CD8-positive, alpha-beta memory T cell (primary cell): ENCODE measurements at places on chromosomes 1 and 21.

GRCh38 chr1:55700359-55701130 is 485.4 kb upstream of the USP24 start:
- DNase-seq, result no peak

- no peak for DNase-seq
These were observed 96.0 kb upstream of the BMP8A start for GRCh38 chr1:39395357-39395831.

DNA sequence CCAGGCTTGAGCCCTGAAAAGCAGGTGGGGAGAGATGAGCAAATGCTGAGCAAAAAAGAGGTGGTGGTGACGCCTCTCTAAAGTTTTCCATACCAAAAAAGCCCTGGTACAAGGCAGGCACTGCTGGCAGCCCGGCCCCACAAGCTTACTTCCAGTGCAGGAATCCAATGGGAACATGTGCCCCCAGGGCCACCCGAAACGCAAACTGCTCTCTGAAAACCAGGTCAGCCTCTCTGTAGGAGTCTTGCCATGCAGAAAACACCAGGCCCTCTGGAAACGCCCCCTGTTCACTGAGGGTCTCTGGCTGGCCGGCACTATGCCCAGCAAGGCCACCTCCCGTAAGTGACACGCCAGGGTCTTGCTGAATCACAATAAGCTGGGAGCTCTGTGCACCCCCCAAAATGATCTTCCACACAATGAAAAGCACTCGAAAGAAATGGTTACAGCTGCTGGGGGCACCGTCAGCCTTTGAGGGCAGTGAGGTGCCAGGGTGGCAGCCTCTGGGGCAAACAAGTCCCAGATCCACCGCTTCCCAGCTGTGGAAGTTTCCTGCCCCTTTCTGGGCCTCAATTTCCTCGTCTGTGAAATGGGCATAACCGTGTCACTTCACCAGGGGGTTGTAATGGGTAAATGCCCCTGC is 170.5 kb downstream of the TOMM20 start:
- DNase-seq, result no peak

DNA sequence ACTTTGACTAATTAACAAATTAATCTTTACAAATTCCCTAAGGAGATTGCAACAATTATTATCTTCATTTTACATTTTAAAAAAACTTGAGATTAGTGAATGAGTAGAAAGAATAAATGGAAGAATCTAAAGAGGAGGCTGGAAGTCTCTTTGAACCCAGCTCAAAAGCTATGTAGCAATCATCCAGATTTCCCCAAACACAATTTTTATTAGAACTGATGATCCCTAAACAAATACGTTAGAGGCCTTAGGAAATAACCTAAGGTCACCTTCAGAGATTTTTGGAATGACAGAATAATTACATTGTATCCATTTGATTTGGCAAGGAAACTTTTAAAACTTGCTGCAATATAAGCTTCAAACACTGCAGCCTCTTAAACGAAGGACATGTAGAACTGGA is 242.4 kb upstream of the LYPLAL1 start:
- DNase-seq, result no peak

DNA sequence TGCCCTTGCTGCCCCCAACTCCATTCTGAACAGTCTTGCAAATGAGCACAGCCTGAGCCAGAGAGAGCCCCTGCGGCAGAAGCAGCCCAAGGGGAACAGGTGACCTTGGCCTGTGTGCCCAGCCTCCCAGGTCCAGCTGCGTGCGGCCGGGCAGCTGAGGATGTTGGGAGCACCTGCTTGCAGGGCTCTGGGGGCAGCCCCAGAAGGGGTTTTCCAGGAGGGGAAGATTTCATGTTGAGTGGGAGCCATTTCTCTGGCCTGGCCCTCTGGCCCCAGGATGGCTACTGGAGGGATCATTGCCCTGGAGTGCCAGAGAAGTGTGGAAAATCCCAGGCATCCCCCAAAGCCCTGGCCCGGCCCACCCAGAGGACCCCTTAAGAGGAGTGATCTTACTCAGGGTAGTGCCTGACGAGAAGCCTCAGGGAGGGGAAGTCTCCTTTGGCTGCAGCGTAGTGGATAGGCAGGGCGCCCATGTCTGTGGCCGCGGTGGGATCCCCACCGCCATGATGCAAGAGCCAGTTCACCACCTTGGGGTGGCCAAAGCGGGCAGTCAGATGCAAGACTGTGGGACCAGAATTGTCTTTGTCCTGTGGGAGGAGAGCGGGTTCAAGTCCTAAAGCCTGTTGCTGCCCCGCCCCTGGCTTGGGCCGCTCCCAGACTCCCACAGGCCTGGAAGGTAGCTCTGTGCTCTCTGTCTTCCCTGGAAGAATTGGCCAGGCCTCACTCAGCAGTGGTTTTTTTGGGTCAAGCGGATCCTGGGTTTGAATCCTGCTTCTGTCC is 20.6 kb upstream of the RNU1-4 start:
- no peak for DNase-seq

DNA sequence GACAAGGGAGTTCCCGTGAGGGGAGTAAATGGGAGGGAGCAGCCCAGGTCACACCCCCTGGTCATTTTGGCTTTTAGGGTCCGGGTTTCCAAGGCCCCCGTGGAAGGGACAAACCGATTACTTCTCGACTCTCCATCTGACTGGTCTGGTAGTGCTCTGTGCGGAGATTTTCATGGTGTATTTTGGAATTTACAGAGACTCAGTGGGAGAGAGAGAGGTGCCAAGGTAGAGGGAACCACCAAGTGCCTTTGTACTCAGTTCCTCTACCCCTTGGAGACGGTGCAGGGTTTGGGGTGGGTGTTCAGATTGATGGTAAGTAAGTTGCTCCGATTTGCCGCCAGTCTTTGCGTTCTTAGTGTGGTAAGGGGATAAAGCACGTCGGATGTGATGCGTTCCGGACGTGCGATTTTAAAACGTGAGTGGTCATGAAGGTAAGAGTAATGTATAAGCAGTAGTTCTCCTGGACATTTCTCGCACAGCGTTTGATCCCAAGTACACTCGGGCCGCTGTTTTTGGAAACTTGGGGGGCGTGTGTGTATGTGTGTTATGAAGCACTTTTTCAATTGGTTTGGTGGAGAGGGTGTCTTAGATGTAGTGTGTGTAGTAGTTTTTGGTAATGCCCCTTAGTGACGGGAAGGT is 682 bp downstream of the SUCO start:
- DNase-seq, result peak; percentile 55

DNA sequence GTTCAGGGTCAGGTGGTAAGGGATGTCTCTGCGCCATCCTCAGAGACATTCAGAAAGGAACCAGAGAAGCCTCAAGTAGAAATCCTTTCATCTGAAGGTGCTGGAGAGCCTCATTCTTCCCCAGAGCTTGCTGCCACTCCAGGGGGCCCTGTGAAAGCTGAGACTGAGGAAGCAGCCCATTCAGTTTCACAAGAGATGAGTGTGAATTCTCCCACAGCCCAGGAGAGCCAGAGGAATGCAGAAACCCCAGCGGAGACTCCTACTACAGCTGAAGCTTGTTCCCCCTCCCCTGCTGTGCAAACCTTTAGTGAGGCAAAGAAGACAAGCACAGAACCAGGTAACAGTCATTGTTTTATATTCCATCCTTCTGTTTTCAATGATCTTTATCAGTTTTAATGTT is 38.7 kb downstream of the ZBTB40 start:
- no peak for DNase-seq

DNA sequence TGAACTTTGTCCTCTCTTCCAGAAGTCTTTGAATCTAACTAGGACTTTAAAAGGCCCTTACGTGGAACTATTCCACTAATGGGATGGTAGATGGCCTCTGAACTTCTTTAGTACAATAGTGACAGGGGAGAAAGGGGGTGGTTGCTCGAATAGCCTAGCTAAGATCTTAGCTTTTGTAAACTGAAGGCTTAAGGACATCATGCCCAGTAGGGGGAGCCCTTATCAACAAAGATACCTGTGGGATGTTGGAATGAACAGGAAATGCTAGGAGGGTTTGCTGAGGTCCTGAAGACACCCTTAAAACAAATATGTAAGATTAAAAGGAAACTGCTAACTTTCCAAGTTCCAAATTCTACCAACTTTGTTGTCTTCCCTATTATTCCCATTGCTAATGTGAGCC is 33.2 kb downstream of the NHLH2 start:
- DNase-seq, result peak; percentile 24

DNA sequence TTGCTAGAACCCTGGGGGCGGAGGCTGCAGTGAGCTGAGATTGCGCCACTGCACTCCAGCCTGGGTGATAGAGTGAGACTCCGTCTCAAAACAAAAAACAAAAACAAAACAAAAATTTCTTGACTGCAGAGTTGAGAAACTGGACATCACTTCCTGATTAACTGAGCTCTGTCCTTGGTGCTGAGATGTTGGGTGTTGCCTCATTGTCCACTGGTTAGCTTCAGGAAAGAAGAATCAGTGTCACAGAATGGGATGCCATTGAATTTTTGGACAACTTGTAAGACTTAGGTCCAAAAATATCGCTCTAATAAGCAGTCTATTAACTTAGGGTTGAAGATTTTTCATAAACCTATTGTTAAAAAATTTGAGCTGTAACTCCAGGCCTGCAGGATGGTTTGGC is 23.8 kb upstream of the KCNA10 start:
- no peak for DNase-seq

GRCh38 chr1:185439727-185440415 is 122.8 kb upstream of the IVNS1ABP start:
- peak; percentile 52 for DNase-seq

GRCh38 chr1:113984710-113985109 is 5.4 kb downstream of the OLFML3 start:
- no peak for DNase-seq
